Kidney glomerular epithelial cell (primary cell): ENCODE measurements at places on chromosomes 2 and 18.

DNA sequence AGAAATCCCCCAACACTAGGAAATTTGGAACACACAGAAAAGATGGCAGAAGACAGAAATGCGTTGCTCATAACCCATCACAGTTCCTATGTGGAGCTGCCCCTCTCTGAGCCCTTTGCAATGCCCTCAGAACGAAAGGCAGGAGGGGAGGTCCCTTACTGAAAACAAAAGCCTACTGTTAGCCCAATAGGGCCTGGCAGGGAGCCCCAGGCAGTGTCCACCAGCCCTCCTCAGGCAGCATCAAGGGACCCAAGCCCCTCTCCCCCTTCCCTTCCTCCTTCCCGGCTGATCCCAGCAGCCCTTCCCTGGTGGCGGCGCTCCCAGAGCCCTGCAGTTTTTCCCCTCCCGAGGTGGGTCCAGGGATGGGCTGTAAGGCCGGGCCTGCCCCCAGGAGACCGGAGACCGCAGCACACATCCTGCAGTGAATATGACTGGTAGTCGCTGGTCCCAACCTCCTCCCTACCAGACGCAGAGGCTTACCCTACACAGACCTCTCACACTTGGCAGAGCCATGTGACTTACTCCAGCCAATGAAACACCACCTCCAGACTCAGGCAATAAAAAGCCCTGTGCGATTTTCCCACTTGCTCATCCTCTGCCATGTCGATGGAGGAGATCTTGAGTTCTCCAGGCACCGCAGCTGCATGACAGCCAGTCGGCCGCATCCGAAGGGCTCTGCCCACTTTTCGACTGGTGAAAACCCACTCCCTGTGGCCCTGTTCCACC lies 19.4 kb upstream of the DUSP2 start:
- no peak for DNase-seq

DNA sequence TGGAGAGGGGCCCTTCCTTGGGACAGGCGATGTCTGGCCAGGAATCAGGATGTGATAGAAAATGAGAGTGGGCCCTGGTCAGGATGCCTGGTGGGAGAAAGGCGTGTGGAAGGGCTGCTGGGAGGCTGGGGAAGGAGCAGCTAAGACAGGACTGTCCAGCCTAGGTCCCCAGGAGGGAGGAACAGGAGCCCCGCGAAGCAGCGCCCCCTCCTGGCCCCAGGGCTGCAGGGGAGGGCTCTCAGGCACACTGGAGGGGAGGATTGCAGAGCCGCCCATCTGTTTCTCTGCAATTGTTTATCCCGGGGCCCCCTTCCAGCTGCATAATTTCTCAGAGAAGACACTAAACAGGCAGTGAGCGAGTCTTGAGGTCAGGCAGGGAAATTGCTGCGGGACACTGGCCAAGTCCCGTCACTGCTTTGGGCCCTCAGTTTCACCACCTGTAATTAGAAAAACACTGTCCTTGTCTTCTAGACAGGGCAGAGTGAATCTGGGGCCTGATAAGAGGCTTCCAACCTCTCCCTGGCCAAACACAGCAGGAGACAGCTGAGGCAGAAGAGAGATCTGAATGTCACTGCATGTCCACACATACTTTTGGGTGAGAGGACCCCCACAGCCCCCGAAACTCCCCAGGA lies 3.9 kb upstream of the NPPC start:
- no peak for DNase-seq

DNA sequence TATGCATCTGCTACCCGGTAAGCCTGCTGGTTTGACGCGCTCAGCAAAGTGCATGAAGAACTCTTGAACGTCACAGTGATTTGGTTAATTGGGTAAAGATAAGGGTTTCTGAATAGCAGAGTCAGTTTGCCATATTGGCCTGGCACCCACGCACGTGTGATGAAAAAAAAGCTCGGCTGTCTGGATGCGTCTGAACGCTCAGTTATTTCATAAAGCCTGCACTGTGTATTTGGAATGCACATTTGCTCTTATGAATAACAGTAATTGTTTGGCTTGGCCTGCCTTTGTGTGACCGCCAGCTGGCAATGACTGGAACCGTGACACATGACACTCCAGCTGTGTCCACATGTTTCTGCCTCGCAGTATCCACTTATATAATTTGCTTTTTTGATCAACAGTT lies 129.2 kb upstream of the MEIS1 start:
- DNase-seq: no peak

DNA sequence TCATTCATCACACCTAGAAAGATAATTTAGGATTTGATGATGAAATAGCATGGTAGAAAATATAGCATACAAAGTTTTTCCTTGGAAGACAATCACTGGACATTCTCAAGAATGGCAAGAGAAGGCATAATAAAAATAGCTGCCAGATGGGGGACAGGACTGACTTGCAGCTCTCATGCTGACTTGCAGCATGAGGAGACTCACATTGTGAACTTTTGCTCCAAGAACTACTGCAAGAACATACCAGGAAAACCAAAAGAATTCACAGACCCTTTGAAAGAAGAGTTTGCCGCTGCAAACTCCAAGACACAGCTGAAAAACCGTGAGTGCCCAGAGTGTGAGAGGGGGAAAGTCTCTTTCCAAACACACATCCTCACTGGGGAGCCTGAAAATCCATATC lies 47.0 kb downstream of the CRYGD start:
- DNase-seq: no peak

DNA sequence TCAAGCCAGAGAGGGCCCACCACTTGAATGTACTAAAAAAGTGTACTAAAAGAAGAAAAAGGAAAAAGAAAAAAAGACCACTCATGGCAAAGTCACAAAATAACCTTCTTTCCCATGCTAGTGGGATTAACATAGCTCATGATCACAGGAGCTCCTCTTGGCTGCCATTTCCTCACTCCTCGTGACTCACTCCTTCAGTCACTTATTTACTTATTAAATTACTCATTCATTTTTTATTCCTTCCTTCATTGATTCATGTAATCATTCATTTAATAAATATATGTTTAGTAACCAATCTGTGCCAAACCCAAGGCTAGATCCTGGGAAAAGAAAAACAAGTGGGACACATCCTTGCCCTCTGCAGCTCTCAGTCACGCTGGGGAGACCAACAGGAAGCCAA lies 300.5 kb downstream of the INSIG2 start:
- DNase-seq: peak; percentile 59

DNA sequence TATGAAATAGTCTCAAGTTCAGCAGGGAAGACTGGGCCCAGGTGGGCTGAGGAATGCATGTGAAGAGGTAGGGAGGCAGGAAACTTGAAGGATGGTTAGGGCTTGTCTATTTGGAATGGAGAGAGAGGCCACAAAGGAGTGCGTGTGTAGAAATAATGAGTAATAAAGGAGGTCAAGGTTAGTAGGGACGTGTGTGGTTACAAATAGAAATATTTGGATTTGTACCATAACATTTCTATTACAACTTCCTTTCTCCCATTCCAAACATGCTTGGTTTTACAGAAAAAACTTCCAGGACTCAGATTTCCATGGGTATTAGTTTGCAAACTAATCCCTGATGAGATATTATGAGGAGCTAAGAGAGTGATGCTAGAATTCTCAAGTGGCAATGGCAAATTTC lies 280.6 kb downstream of the NCKAP5 start:
- no peak for DNase-seq

DNA sequence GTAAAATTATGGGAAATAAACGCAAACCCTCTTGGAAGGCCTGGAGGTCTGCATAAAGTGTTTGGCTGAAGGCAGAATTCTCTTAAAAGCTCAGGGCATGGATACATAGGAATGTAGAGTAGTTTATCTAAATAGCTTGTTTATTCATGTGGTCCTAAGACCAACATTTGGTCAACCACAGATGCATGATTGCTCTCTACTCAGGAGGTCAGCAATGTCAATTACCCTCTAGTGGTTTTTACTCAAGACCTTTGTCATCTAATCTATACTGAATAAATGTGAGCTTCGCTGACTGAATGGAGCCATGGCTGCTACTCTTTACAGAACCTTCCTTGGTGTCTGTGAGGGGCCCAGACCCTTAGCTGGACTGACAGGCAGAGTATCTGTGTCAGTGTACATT lies 139.8 kb downstream of the ATL2 start:
- DNase-seq: no peak

- DNase-seq: no peak
These were observed 43.0 kb downstream of the STAT1 start for GRCh38 chr2:190970873-190971506.

DNA sequence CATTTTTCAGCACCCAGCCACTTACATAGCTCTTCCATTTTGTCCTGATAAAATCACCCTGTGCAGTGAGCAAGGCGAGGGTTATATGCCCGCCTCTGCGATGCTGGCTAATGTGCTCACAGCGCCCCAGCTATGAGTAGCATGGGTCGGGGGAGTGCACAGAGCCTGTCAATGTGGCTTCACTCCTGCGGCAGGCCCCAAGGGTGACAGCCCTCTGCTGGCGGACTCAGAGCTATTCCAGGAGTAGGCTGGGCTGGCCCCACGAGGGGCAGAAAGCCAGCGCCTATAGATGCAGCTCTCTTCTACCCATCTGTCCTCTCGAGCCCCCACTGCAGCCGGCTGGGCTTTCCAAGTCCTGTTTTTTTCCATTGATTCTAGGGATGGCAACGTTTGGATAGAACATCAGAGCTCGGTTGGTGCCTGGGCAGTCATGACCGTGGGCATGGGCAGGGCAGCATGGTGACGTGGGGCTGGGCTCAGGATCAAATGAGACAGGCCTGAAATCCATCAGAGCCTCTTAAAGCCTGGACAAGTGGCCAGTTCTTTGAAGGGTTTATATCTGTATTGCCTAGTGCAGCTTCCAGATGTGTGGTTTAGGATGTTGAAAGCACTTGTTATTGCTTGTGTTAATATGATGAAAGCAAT lies 134.7 kb downstream of the MCFD2 start:
- DNase-seq: no peak

DNA sequence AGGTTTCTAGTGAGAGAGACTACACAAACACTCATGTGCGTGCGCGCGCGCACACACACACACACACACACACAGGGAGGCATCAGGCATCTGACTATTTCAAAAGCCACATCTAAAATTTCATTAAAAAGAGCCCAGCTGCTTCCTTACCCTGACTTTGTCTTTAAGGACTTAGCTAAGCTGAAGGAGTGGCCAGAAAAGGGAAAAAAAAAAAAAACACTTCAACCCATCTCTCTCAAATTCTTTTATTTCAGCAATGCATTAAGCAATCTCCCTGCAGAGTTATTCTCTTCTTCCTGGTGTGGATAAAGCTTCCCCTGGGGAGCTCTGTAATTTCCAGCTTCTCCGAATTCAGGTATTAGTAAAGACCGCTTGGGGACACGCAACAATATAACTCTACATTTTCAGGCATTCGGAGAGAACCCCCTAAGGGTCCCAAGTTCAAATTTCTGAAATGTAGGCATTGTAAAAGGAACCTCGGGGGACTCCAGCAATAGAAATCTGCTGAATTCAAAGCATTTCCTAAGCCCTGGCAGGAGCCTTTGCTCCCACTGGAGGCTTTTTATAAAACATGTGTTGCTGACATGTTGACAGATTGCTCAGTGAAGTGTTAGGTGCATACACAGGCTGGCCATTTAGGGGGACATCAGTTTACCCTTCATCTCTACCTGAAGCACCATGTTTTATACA lies 67.0 kb downstream of the ZNF521 start:
- DNase-seq: no peak

DNA sequence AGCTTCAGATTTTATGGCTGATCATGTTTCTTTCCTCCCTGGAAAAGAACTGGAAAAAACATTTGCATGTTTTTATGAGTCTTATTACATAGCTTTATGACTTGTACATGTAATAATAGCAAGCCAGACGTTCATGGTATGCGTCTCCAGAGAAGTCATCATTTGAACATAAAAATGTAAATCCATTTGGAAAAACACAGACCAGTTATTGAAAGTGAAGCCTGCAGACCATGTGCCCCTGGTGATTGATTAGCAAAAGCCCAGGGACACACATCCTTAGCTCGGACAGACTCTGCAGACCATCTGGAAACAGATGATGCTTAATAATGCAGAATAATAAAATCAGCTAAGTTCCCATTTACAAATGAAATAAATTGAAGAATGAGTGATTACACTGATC lies 283.1 kb downstream of the TDRD15 start:
- no peak for DNase-seq

- DNase-seq: no peak
These were observed 16.7 kb downstream of the DNMT3A start for GRCh38 chr2:25324905-25325592.

DNA sequence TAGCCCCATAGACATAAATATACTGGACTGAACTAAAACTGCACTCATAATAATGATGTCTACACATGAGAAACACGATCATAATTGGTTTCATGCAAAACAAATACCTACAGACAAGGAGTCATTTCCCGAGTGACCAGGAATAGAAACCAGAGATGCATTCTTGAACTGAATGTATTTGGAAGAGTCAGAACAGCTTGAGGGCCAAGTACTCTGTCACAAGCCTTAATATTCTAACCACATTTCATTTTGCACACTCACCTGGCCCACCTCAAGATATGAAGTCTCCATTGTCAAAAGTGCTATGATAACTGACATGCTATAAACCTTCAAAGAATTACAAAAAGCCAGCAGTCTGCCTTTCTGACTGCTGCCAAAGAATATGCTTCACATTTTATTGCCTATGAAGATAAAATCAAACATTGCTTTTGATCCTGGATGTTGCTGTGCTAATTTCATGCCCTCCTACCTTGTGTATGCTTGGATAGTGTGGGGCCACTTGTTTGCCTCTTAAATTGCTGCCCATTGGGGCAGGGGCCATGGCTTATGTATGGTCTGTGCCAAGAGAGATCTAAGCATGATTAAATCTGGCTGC lies 18.9 kb upstream of the ASAP2 start:
- DNase-seq: no peak

DNA sequence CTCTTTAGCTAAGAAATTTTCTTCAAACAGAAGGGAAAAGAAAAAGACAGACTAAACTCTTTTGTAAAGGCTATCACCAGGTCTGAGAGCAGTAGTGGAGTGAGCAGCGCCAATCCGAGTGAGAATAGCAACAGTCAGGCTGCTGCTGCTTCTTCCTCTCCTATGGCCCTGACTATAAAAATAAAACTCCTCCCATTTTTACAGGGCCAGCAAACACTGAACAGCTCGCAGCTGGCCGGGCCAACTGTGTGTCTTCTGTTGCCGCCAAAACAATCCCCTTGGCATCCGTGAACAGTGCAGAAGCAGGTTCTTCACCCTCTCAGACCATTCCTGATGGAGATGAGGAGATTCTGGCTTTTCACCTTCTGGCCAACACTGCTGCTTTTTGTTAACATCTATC lies 124.5 kb downstream of the CNTNAP5 start:
- no peak for DNase-seq

- DNase-seq: no peak
These were observed 35.2 kb downstream of the C1QL2 start for GRCh38 chr2:119123389-119123788.

GRCh38 chr18:26653943-26654615 lies 105.7 kb upstream of the KCTD1 start:
- no peak for DNase-seq

DNA sequence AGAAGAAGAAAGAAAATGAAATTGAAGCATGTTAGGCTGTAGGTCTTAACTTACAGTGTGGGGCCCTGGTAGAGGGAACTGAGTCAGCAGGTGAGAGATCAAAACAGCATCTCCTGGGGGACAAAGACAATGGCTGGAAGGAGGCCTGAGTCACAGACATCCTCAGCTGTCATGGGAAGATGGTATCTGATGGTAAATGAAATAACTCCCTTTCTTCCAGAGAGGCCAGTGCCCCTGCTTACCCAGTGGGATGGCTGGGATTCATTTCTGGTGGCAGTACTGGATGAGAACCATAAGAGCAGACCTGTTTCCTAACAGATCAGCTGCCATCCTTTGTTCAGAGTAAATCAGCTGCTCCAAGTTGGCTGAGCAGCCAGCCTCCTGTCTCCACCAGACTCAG lies 251.3 kb upstream of the EPAS1 start:
- no peak for DNase-seq

- no peak for DNase-seq
These were observed 120.0 kb upstream of the FAM98A start for GRCh38 chr2:33719067-33719466.
